ENCODE measurements at places on chromosomes 6 and 20.
A peak's percentile ranks its signal among the peaks of the same experiment; 100 is the strongest.

GRCh38 chr6:4902363-4902762 lies 101.5 kb downstream of the RPP40 start:
- H3K4me1 ChIP-seq = peaks cover 19% of the 10 kb centered on the region
- H3K36me3 ChIP-seq = peaks cover 34% of the 10 kb centered on the region
- no peak overlapping the region for H3K4me3 ChIP-seq
- H3K27me3 ChIP-seq = no peaks in the 10 kb centered on the region
- no peak overlapping the region for H3K27ac ChIP-seq
- DNase-seq = no peak

DNA sequence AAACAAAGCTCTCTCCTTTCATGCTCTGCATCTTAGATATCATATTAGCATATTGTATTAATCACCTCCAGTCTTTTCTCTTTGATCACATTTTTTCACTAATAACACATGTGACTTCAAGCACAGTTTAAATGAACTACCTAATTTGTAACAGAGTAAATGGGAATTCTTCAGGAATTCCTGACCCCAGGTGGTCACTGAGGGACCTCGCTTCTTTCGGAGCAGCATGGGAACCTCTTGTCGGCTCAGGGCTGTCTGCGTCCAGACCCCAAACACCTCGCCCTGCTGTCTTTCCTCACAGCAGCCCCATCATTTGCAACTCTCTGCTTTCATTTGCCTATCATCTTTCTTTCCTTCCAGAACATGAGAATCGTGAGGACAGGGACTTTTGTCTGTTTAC lies 103.5 kb downstream of the DACT2 start:
- DNase-seq = no peak
- no peak overlapping the region for H3K4me3 ChIP-seq
- H3K4me1 ChIP-seq = peaks cover 31% of the 10 kb centered on the region
- peak overlapping the region; percentile 93 for H3K27ac ChIP-seq
- H3K36me3 ChIP-seq = no peaks in the 10 kb centered on the region

DNA sequence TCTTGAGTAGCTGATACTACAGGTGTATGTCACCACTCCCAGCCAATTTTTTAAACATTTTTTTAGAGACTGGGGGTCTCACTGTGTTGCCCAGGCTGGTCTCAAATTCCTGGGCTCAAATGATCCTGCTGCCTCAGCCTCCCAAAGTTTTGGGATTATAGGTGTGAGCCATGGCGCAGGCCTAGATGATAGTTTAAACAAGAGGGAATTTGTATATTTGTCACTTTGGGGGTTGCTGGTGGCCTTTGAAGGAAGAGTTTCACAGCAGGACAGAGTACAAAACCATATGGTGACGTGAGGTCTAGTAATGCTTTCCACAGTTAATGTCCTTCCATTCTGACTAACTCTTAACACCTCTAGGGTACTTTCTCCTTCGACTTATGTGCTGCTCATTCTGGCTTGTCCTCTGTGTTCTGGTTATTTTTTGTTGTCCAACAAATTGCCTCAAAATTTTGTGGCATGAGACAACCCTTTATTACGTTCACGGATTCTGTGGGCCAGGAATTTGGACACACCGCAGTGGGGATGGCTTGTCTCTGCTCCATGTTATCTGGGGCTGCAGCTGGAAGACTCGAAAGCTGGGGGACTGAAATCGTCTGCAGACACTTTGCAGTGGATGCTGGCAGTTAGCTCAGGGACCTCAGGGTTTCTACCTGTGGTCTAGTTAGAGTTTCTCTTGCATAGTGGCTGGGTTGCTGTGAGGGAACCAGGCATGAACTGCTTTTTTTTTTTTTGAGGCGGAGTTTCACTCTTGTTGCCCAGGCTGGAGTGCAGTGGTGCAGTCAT lies 23.0 kb upstream of the IER3 start:
- H3K4me1 ChIP-seq = peaks cover 59% of the 10 kb centered on the region
- H3K36me3 ChIP-seq = no peaks in the 10 kb centered on the region
- no peak for DNase-seq

GRCh38 chr6:156924246-156924645 lies 147.1 kb downstream of the ARID1B start:
- DNase-seq = no peak
- H3K36me3 ChIP-seq = peaks cover 6% of the 10 kb centered on the region
- H3K4me1 ChIP-seq = peaks cover 35% of the 10 kb centered on the region
- no peak overlapping the region for H3K4me3 ChIP-seq

GRCh38 chr6:25617997-25618396 lies 34.0 kb upstream of the SCGN start:
- H3K27ac ChIP-seq = no peak overlapping the region
- H3K4me1 ChIP-seq = peaks cover 10% of the 10 kb centered on the region
- no peak overlapping the region for H3K4me3 ChIP-seq
- no peaks in the 10 kb centered on the region for H3K36me3 ChIP-seq

GRCh38 chr20:20731945-20732296 lies 19.5 kb upstream of the RALGAPA2 start:
- no peaks in the 10 kb centered on the region for H3K36me3 ChIP-seq
- DNase-seq = no peak
- H3K4me1 ChIP-seq = peaks cover 5% of the 10 kb centered on the region
- H3K27me3 ChIP-seq = peaks cover 9% of the 10 kb centered on the region
- no peak overlapping the region for H3K27ac ChIP-seq

- peak overlapping the region; percentile 6 for H3K4me3 ChIP-seq
- H3K36me3 ChIP-seq = no peaks in the 10 kb centered on the region
- peaks cover 5% of the 10 kb centered on the region for H3K27me3 ChIP-seq
- no peak for DNase-seq
Measured at GRCh38 chr6:44227148-44227793, 3.9 kb downstream of the SLC29A1 start.

DNA sequence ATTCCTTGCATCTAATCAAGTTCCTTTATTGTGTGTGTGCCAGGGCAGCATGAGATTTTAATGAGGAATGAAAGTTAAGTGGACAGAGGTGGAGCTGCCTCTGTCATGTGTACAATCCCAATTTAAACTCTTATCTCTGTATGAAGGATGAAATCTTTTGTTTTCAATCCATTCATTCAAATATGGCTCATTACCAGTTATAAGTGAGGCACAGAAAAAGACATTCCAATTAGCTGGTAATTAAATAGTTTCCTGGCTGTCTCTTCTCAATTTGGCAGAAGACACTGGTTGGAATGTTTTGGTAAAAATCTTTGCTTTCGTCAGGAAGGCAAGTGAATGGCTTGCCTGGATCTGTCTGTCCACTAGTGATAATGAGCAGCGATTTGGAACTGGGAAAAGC lies 46.4 kb downstream of the CLVS2 start:
- H3K27ac ChIP-seq = no peak overlapping the region
- H3K4me3 ChIP-seq = no peak overlapping the region
- peaks cover 12% of the 10 kb centered on the region for H3K27me3 ChIP-seq
- DNase-seq = no peak
- H3K4me1 ChIP-seq = no peaks in the 10 kb centered on the region
- no peaks in the 10 kb centered on the region for H3K36me3 ChIP-seq

DNA sequence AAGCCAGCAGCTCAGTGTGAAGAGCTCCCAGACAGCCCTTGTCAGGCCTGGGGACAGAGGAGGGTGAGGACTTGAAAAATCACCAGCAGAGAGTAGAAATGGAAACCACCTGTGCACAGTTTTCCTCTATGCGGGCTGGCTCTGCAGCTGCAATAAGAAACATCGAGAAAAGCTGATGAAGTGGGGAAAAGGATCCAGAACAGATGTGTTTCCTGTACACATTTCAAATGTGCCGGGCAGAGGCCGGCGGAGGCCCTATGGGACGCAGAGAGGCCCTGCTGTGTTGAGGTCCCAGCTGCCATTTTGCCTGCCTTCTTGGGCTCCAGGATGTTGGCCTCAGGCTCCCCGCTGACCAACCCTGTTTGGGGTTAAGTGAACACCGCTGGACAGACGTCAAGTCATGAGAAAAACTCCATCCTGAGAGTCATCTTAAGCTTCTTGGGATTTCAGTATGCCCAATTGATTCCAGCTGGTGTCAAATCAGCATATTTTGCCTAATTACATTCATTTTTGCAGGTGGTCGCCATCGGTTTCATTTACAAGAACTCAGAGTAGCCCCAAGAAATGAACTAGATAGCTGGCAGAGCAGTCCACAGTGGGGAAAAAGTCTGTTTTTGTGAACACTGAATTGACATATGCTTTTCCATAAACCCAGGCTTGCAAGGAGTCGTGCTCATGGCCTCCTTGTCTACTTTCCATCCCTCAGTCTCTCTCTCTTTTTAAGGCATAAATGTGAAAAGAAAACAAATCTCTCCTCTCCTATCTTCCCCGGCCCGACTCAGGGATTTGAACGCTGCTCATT lies 150.4 kb upstream of the PHACTR3 start:
- no peak overlapping the region for H3K4me3 ChIP-seq
- peaks cover 2% of the 10 kb centered on the region for H3K27me3 ChIP-seq
- DNase-seq = no peak
- H3K27ac ChIP-seq = no peak overlapping the region
- peaks cover 8% of the 10 kb centered on the region for H3K4me1 ChIP-seq

- peaks cover 14% of the 10 kb centered on the region for H3K4me1 ChIP-seq
- no peak for DNase-seq
- no peak overlapping the region for H3K4me3 ChIP-seq
- H3K27me3 ChIP-seq = no peaks in the 10 kb centered on the region
Measured at GRCh38 chr20:57165427-57166004, 100.9 kb downstream of the BMP7 start.

GRCh38 chr20:17538517-17539170 lies 7.5 kb upstream of the BFSP1 start:
- DNase-seq = no peak
- peaks cover 20% of the 10 kb centered on the region for H3K4me1 ChIP-seq
- H3K27ac ChIP-seq = no peak overlapping the region
- H3K4me3 ChIP-seq = no peak overlapping the region
- peaks cover 68% of the 10 kb centered on the region for H3K27me3 ChIP-seq
- no peaks in the 10 kb centered on the region for H3K36me3 ChIP-seq

DNA sequence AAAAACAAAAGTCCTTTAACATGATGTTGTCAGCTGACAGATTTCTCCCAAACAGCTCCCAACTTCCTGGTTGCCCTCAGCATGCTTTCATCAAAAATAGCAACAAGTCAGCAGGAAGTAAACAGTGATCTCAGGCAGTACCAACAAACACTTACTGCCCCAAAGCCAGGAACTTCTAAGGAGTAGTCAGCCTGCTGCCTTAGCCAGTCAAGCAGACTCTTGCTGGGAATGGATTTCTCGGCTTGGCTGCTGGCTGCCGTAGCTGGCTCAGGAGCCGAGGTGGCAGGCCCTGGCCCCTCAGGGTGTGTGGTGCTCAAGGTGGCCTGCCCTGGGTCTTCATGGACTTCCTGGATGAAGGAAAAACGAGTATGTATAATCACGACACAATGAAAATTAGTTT lies 46.6 kb upstream of the EMILIN3 start:
- H3K36me3 ChIP-seq = peaks cover 19% of the 10 kb centered on the region
- DNase-seq = no peak
- H3K27me3 ChIP-seq = no peaks in the 10 kb centered on the region
- no peak overlapping the region for H3K27ac ChIP-seq
- peaks cover 16% of the 10 kb centered on the region for H3K4me1 ChIP-seq

GRCh38 chr6:137820952-137821351 lies 46.1 kb upstream of the TNFAIP3 start:
- no peak for DNase-seq
- H3K36me3 ChIP-seq = no peaks in the 10 kb centered on the region
- H3K4me3 ChIP-seq = no peak overlapping the region
- peaks cover 19% of the 10 kb centered on the region for H3K4me1 ChIP-seq
- no peak overlapping the region for H3K27ac ChIP-seq

DNA sequence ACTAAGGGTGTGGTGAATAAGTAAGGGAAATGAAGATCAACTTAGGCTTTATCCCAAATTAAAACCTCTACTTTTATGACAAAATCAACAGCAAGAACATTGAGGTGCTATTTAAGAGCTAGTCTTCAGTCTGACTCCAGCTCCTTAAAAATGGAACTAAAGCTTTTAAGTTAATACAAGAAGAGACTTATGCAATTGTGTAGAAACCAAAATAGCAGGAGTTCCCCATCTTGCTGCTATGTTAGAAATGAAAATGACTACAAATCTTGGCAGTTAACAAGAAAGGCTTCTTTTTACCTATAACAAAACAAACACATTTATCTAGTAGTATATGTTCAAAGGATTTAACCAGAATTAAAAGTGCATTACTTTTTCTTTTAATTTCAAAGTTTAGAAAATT lies 25.7 kb downstream of the HMGN3 start:
- H3K27ac ChIP-seq = no peak overlapping the region
- no peak overlapping the region for H3K4me3 ChIP-seq
- H3K36me3 ChIP-seq = peaks cover 40% of the 10 kb centered on the region

- DNase-seq = no peak
- peaks cover 31% of the 10 kb centered on the region for H3K4me1 ChIP-seq
Measured at GRCh38 chr20:63814891-63815614, 16.0 kb downstream of the ZBTB46 start.

- H3K4me3 ChIP-seq = no peak overlapping the region
- H3K4me1 ChIP-seq = no peaks in the 10 kb centered on the region
- no peaks in the 10 kb centered on the region for H3K27me3 ChIP-seq
- H3K36me3 ChIP-seq = no peaks in the 10 kb centered on the region
- H3K27ac ChIP-seq = no peak overlapping the region
Measured at GRCh38 chr6:63882208-63882607, 246.6 kb downstream of the PHF3 start.

GRCh38 chr20:5065879-5066383 lies 53.8 kb downstream of the PCNA start:
- H3K4me1 ChIP-seq = no peaks in the 10 kb centered on the region
- no peak overlapping the region for H3K27ac ChIP-seq
- no peaks in the 10 kb centered on the region for H3K27me3 ChIP-seq
- H3K36me3 ChIP-seq = no peaks in the 10 kb centered on the region
- no peak for DNase-seq
- H3K4me3 ChIP-seq = no peak overlapping the region

GRCh38 chr6:93260881-93261280 lies 158.5 kb downstream of the EPHA7 start:
- H3K36me3 ChIP-seq = peaks cover 3% of the 10 kb centered on the region
- no peak for DNase-seq
- no peak overlapping the region for H3K27ac ChIP-seq
- H3K4me1 ChIP-seq = no peaks in the 10 kb centered on the region
- H3K4me3 ChIP-seq = no peak overlapping the region
- H3K27me3 ChIP-seq = no peaks in the 10 kb centered on the region

DNA sequence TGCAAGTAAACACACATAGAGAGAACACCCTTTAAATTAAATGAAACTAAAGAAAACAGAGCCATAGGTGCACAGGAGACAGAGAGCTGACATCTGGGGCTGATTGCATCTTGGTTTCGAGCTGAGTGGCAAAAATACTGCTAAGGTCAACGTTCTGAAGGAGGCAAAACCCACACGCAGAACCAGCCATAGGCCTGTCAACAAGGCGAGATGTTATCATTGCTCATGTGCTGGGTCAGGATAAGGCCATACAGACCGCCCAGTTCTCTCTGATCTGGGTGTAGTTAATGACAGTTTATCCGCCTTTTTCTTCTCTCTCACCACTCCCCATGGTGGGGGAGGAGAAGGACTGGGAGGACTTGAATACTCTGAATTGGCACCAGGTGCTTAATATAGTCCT lies 4.5 kb upstream of the FAM110A start:
- no peaks in the 10 kb centered on the region for H3K27me3 ChIP-seq
- no peak overlapping the region for H3K27ac ChIP-seq
- H3K36me3 ChIP-seq = no peaks in the 10 kb centered on the region
- no peak for DNase-seq
- H3K4me1 ChIP-seq = peaks cover 5% of the 10 kb centered on the region
- no peak overlapping the region for H3K4me3 ChIP-seq

GRCh38 chr6:70531133-70531532 lies 35.6 kb upstream of the SDHAF4 start:
- no peak overlapping the region for H3K4me3 ChIP-seq
- peaks cover 5% of the 10 kb centered on the region for H3K36me3 ChIP-seq
- DNase-seq = no peak
- H3K27me3 ChIP-seq = no peaks in the 10 kb centered on the region
- H3K4me1 ChIP-seq = no peaks in the 10 kb centered on the region

GRCh38 chr6:144624246-144624645 lies 339.1 kb downstream of the UTRN start:
- no peak for DNase-seq
- no peaks in the 10 kb centered on the region for H3K36me3 ChIP-seq
- H3K4me3 ChIP-seq = no peak overlapping the region
